ENCODE measurements at places on chromosomes 16 and 17.

DNA sequence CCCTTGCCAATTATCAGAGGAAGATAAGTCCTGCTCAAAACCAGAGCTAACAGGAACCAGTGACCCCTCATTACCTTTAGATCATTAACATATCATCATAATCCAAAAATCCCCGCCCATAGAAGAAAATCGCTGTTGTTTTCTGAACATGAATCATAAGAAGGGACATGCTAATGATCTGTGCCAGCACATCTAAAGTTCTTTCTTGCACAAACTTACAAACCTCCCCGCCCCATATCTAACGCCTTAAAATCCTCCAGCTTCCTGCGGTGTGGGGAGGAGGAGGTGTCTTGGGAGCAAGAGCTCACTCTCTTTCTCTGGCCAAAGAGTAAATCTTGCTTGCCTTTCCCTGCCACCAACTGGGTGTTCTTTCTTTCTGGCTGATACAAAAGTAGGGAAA lies 78.3 kb downstream of the IRX3 start:
- no peak for DNase-seq

DNA sequence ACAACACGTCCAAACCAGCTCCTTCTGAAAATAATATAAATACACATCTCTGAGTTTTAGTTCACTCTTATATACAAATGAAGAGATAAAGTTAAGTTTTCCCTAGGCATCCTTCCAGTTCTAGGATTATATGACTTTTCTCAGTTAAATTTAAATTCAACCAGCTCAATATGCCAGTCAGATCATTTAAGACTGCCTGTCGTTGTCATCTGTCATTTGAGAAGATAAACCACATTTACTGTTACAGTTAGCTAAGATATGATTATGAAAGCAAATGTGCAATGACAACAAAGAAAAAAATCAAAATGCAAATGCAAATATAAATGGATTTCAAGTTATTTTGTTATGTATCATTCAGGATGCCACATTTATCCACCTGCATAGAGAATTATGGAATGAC lies 671.7 kb upstream of the GOT2 start:
- no peak for DNase-seq

- peak; percentile 25 for DNase-seq
Measured at GRCh38 chr17:47850692-47851573, at the start of gene SP6. Gene SP6 (minus strand): TSS chr17:47851163. CDS start chr17:47848429, 2,734 bp downstream.

GRCh38 chr17:68296217-68297191 lies 5.2 kb downstream of the ARSG start:
- DNase-seq = no peak

GRCh38 chr16:71830359-71830758 lies 15.4 kb upstream of the ATXN1L start:
- DNase-seq = no peak

- DNase-seq = peak; percentile 49
Measured at GRCh38 chr17:17496189-17497064, at the start of gene RASD1. Gene RASD1 (minus strand): TSS chr17:17496395. CDS start chr17:17496181, 214 bp downstream.

DNA sequence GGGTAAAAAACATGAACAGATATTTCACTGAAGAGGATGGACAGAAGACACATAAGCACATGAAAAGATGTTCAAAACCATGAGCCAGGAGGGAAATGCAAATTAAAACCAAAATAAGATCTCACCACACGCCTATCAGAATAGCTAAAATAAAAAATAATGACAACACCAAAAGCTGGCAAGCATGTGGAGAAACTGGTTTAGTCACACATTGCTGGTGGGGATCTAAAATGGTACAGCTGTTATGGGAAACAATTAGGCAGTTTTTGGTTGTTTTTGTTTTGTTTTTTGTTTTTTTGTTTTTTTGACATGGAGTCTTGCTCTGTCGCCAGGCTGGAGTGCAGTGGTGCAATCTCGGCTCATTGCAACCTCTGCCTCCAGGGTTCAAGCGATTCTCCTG lies 44.7 kb upstream of the TEKT3 start:
- DNase-seq = no peak

DNA sequence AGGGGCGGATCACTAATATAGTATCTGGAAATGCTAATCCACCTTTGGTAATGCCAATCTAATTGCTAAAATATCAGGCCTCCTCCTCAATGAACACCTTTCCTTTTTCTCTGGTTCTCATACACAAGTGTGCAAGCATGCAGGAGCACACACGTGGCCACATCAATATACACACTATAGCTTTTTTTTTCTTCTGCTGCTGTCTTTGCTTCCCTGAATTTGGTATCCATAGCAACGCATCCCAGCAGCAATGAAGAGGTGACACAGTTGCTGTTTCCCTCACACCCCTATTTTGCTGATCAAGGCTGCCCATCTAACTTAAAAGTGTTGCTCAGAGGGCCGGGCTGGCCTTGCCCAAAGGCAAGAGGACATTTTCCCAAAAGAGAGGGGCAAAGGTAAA lies 15.4 kb downstream of the NOG start:
- DNase-seq = no peak

DNA sequence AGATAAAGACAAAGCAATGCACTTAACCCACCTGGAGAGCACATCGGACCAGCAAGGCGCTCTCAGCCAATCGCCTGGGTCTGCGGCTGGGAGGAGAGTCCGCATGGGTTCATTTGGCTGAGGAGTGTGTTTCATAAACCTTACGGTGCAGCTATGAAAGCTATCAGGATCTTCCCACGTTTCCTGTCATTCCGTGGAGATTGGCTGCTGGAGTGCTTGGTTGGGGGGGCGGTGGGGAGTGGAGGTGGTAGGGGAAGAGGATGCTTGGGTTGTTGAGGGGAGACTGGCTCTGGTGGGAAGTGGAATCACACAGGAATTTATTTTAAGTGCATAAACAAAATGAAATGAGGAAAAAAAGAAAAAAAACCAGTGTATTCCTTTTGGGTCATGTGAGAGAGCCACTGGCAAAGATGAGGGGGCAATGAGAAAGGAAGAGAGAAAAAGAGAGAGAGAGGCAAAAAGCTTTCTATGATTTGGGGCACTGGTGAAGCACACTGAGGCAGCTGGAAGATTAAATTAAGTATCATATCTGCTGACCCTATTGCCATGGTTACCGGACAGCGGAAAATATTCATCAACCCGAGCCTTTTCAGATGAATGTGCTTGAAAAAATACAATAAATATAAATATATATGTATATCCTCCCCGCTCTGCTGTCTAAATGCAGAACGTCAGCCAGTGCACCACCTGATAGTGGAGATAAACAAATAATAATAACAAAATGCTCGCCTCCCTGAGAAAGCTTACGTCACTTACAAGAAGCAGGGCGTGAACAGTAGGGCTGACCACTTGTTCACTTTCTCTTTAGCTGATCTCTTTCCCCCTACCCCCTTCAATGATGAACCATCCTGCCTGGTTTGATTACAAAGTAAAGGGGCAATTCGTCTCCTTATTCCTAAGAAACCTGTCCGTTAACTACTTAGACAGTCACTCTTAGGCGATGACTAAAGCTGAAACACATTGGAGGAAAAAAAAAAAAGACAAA lies 457.0 kb upstream of the ZFHX3 start:
- no peak for DNase-seq

DNA sequence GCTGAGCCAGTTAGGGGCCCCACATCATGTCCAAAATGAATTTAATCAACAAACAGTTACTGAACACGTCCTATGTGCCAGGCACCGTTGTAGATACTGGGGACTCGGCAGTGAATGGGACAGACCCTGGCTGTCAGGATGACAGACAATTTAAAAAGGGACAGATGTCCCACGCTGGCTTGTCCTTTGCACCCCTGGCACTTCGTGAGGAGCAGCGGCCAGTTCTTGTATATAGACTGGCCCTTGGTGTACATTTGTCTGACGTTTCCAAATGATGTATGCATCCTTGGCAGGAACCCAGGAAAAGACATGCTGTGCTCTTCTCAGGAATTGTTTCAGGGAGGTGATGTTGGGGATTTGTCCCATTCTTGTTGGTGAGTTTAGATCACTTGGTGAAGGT lies 21.1 kb downstream of the IL4R start:
- DNase-seq = no peak

- DNase-seq = no peak
Measured at GRCh38 chr17:44219616-44220212, at the start of gene UBTF. Gene UBTF (minus strand): TSS chr17:44219675. CDS start chr17:44218229, 1,446 bp downstream.

GRCh38 chr16:80077696-80078095 lies 463.1 kb upstream of the DYNLRB2 start:
- DNase-seq = no peak

All from HS-5 (cell line).